ENCODE measurements at places on chromosomes 11 and 22. TPM values are rescaled to one million over a fixed set of nuclear protein-coding genes. Genes with fewer than 3 reads are reported as not detected.

Gene APOL4
- not detected for total RNA-seq

DNA sequence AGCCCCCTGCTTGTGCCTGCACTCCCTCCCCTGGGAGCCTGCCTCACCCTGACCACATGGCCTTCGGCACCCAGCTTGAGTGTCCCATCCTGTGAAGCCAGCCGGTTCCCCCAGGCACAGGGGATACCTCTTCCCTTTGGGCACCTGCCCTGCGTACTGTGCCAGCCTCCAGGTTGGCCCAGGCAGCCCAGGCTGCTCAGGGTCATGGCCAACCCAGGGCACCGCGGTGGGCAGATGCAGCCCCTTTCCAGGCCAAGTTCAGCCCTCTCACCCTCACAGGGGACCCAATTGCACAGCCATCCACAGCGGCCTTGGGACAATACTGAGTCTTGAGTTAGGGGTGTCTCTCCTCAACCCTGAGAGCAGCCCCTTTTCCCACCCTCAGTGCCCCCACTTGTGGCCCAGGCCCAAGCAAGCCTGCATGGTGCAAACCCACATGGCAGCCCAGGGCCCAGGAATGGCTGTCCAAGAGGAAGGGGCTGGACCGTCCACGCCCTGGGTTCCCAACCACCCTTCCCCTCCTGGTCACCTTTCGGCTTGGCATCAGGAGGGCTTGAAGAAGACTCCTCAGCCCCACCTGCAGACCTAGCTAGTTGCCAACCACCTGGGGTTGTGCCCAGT lies 87.7 kb downstream of the CDKN1C start:
- peak; percentile 27 for DNase-seq

- no peak for DNase-seq
Measured at GRCh38 chr11:106275151-106275550, 197.7 kb downstream of the AASDHPPT start.

Gene SLC22A6
- total RNA-seq: not detected

DNA sequence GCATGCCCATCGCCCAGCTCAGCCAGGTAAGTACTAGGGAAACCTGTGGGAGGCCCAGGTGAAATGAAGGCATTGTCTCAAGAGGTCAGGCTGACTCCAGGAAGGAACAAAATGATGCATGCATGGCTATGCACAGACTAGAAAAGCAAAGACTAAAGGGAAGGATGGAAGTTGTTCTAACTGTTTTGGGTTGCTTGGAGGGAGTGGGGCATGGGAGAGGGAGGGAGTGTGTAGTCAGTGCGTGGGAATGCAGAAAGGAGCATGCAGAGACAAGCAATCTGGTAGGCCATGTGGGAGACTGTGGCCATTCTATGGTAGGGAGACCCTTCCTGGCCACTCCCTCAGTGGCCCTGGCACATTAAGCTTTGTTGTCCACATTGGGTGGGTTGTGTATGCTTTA lies 2.9 kb downstream of the MICAL3 start:
- DNase-seq: no peak

DNA sequence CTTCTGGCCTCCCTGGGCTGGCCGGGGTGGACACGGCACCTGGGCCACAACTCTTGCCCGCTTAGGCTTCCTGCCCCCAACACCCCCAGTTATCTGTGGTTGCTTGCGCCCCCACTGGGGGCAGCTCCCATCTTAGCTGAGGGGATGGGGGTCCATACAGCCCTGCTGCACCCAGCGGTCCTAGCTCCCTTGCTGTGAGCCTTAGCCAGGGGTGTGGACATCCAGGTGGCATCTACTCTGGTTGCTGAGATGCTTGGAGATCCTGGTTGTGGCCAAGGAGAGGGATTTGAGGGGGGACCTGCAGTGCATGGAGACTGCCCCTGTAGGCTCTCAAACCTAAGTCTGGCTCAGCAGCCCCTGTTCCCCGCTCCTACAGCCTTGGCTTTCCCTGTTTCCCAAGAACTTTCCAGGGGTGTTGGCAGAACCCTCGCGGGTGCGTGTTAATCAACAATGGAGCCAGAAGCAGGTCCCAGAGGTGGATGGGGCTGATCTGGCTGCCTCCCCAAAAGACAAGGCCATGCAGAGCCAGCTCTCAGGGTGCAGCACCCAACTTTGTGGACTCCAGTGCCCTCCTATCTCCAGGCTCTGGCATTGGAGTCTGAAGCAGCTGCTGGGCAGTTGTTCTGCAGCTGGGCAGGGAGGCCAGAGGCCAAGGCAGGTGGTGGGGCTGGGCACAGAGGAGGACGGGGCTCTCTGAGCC lies 3.3 kb downstream of the KCNQ1 start:
- DNase-seq: no peak

DNA sequence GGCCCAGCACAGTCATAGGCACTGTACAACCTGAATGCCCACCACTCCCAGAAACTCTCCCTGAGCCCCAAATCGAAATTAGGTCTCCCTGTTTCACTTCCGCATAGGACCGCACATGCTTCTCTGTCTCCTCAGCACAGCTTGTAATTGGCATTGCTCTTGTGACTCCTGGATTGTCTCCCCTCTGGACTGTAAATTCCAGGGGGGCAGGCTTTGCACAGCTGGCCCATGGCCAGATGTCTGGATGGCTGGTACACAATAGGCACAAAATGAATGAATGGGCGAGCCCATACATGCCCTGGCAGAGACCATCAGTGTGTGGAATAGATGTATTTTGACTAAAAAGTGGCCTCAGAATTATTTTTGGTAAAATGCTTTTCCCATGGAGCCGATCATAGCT lies 63.3 kb upstream of the PHF21B start:
- DNase-seq: no peak

DNA sequence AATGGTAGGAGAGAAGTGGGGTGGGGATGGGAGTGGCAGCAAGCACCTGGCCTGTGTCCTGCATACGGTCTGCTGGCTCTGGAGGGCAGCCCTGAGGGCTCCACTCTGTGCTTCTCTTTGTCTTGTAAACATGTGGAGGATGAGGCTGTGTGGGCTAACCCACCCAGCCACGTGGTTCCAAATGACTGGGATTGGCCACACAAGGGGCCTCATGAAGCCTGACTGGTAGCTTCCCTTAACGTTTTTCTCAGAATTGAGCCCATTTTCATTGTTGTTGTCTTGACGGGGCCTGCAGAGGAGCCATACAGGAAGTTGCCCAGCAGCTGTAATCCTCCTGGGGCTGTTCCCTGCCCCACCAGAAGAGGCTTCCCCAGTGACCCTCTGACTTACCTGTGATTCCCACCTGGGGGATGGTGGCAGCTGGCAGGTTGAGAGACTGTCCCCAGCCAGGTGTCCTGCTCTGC lies 18.0 kb downstream of the DERL3 start:
- DNase-seq: peak; percentile 55

DNA sequence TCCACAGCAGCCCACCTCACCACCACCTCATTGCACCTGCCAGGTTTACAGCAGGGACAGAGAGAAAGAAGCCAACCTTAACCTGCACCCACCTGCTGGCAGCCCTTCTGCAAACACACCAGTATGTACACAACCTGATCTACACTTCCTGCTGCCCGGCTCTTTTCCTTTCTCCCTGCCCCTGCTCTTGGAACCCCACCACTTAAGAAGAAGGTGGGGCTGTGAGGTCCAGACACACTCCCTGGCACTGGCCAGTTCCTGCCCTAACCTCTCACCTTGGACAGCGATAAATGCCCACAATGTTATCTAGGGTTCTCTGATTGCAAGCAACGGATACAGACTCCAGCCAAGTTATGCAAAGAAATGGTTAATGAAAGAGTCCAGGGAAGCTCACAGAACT lies 10.8 kb upstream of the SLC35C1 start:
- DNase-seq: no peak

DNA sequence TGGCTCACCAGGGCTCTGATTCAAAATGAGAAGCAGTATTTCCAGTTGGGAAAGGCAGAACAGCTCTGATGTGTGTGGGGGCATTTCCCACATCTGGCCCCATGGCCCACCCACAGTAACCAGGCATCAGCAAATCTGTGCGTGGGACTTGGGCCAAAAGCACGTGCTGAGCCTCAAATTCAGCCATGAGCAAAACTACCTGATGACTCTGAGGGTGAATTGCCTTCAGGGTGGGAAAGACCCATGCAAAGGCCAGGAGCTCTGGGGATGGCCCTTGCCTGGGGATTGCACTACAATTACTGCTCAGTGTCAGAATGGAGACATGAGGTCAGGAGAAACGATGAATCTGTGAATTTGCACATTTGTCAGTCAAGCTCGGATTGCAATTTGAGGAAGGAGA lies 20.9 kb downstream of the TP53AIP1 start:
- no peak for DNase-seq

Gene C11orf91
- total RNA-seq: 1.4 TPM

Gene KRTAP5-10
- not detected for total RNA-seq

DNA sequence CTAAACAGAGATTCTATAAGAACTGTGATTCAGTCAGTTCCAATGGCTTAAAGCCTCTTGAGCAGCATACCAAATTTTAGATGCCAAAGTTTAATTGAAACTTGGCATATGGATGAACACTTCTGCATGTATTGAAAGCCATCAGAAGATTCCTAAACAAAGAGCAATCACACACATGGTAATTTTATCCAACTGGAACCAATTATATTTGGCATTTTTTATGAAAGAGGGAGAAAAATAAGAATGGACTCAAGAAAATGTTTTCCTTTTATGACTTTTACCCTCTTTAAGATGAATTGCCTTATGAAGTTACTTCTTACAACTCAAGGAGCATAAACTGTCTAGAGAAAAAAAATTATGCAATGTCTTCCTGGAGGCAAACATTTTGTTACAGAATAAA lies 7.4 kb downstream of the TRPC6 start:
- DNase-seq: no peak

DNA sequence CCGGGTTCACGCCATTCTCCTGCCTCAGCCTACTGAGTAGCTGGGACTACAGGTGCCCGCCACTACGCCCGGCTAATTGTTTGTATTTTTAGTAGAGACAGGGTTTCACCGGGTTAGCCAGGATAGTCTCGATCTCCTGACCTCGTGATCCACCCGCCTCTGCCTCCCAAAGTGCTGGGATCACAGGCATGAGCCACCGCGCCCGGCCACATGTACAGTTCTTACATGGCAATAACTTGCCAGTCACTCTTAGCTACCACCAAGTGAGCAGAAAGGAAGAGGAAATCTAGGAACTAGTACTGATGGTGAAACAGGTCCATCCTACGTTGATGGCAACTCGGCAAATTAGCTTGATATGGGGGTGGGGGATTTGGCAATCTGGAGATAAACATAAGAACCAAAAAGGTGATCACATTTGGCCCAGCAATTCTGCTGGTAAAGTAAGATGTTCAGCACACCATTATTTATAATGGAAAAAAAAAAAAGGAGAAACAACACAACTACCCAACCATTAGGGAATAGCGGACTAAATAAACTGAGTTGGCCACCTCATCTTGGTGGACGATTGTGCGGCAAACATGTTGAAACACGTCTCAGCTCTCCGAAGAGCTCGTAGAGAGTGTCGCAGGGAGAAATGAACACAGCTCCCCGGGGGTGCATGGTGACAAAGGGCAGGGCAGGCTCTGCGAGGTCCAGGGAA lies 5.3 kb downstream of the NLRP6 start:
- no peak for DNase-seq

DNA sequence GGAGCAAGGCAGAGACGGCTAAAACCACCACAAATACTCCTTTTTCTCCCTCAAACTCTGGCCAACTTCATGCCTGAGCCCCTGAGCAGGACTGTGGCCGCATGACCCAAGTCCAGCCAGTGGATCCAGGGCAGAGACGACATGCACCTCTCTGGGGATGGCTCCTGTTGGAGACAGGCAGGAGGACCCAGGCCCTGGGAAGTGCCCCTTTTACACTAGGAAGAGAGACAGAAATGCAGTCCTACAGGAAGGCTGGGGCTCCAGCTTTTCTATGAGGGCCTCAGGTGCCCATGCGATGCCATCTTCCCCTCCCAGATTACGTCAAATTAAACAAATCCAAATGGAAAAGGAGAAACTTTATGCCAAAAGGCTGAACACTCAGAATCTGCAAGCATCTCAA lies 498.0 kb downstream of the BRD1 start:
- DNase-seq: peak; percentile 7

- DNase-seq: peak; percentile 91
Measured at GRCh38 chr22:32531931-32532819, 57.6 kb downstream of the FBXO7 start.

Gene KRTAP5-6
- not detected for total RNA-seq

Gene PRSS23
- total RNA-seq: 9.4 TPM

DNA sequence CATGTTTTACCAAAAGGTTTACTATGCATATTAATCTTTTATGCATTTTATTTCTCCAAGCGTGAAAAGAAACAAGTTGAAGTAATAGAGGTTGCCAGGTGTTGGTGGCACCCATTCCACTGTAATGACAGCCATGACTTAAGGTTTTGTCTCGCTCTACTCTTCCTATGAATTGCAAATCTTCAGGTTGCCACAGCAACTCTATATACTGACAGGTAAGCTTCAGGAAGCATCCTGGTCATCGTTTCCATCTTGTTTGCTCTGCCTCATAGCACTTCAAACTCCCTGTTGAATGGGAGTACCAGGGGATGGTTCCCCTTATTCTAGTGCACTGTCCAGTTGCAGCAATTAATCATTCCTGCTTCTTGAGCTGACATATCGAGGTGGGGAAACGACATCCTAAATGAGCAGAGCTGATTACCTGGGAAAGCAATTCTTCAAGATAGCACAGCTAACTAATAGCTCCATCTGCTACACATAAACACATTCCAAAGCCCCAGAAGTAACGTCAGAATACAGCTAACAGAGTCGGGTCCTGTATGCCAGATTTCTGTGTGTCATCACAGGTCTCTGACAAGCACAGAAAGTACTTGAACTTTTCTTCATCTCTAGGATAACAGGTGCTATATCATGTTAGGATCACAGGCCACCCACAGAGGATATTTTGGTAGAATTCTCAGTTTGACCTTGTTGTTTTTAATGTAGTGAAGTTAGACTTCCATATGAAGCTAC lies 80.3 kb downstream of the CADM1 start:
- no peak for DNase-seq

DNA sequence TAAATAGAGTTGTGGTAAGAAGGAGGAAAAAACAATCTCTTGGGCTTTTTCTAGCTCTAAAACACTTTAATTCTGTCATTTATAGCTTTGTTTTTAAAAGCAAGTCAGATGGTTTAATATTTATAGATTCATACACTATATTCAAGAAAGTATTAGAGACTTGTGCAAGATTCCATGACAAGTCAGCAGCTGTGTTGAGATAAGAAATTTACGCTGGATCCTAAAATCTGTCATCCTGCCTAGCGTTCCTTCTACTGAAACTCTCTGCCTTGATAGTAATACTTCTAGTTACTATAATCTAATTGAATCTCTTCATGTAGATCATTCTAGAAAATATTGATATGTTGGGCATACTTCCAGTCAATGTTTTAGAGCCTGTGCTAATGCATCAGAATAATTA lies 721.8 kb downstream of the CNTN5 start:
- no peak for DNase-seq

Gene SCN3B
- total RNA-seq: 0.90 TPM

GRCh38 chr11:103997082-103997481 lies 39.4 kb upstream of the DDI1 start:
- no peak for DNase-seq

- no peak for DNase-seq
Measured at GRCh38 chr11:96091476-96091875, 167.6 kb upstream of the MTMR2 start.

- peak; percentile 38 for DNase-seq
Measured at GRCh38 chr22:29149841-29150555, 55.7 kb upstream of the EMID1 start.

Measured in endodermal cell (in vitro differentiated cells).